NCI-H2081 (cell line): ENCODE measurements at places on chromosomes 6 and 20.

DNA sequence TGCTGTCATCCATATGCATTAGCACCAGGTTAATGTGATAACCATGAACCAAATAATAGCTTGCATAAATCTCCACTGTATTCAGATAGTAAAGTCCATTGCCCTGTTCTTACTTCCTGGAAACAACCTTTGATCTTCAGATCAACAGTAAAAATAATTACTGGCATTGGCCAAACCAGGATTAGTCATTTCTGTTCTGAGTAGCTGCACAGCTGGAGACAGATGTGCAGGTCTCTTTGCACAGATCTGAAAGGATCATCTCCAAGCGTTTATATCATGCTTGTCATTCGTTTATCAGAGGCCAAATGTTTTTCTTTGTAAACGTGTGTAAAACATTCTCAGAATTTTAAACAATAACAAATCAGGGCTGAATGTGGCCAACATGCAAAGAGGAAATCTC, 134.4 kb upstream of the HMGCLL1 start:
- DNase-seq, result peak; percentile 11

- DNase-seq, result no peak
Observed at GRCh38 chr6:2956930-2957685, 14.3 kb downstream of the SERPINB6 start.

DNA sequence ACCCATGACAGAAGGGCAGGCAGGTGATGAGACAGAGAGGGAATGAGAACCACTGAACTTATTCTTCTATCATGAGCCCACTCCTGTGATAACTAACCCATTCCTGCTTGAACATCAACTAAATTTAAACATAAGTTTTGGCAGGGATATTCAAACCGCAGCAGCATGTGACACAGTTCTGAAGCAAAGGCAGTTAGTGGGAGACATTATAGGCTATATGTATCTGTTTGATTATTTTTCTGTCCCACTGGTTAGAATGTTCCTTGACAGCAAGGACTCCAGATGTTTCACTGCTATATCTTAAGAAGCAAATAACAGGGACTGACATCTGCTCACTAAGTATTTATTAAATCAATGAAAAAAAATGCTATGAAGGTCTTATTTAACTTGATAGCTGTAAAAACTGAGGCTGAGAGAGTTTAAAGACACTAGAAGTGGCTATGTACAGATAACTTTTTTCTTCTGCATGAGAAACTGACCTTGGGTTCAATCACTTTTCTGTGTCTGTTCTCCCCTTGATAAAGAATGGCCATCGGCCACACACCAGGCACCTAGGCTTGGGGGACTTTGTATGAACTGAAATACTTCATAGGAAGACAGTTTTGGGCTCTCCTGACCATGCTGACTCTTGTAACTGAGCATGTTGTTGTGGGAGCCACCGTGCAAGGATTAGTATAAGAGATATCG, 90.9 kb downstream of the CEP162 start:
- no peak for DNase-seq

DNA sequence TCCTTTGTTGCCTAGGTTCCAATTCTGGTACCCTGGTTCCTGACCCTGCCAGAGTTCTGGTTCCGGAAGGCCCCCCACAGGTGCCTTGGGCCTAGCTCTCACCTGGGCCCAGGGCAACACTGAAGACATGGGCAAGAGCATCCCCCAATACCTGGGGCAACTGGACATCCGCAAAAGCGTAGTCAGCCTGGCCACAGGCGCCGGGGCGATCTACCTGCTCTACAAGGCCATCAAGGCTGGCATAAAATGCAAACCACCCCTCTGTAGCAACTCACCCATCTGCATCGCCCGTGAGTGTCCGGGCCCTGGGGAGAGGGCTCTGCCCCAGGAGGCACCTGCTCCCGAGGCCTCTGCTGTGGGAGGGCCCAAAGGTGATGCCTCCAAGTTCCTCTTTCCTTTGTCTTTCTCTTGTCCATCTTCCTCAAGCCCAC, at the start of gene ARMC12:
Gene ARMC12, plus strand, starts transcription at position 51 of the 431 bp plus-strand sequence. Its CDS starts 77 bp downstream, at position 128.
- no peak for DNase-seq

DNA sequence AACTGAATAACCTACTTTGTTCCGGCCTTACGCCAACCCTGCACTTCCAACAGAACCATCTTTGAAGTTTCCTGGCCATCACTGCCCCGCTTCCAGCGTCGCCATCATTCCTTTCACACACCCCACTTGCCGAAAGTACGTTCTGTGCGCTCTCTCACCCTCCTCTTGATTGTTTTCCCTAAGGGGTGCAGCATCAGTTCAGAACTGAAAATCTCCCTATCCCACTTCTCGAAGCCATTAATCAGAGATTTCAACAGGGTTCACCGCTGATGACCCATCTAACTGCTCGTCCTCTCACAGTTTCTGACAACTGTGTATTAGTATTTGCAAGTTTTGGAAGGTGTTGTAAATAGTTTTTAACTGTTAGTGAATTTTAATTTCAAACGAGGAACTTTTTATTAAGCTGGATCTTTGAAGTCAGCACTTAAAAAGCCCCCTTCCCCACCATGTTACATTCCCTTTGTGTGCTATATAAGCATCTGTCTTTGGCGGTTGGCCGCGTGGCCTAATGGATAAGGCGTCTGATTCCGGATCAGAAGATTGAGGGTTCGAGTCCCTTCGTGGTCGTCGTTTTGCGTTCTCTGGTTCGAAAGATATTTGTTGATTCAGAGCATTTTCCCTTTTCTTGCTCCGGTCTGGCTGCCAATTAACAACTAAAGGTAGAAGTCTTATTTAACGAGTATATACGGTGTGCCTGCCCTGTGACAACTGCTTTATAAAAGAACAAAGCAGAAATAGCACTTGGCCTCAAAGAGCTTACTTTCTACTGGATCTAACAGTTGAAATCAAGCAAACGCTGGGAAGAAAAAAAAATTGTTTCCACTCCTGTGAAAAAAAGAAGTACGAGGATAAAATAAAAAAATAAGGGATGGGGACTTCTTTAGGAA, 42.6 kb downstream of the TRIM27 start:
- peak; percentile 76 for DNase-seq

DNA sequence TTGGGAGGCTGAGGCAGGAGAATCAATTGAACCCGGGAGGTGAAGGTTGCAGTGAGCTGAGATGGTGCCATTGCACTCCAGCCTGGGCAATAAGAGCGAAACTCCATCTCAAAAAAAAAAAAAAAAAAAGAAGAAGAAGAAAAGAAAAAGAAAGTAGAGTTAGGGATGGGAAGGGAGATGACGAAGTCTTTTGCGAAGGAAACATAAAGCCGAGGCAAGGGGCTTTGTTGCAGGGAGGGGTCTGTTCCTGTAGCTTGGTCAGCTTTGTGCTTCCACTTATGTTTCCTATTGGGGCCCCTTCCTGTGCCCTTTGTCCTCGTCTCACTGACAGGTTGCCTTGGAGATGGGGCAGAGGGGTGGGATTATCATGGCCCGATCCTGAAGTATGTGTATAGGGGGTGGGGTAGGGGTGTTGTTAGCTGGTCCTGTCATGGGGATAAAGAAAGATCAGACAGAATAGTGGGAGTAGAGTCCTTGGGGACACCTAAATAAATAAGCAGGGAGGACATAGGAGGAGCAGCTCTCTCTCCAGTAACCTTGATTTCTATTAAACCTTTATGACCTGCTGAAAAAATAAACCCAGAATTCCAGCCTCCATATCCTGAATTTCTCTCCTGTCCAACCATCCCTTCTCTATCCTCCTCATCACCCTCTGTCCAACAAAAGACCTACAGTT, 1.1 kb upstream of the CLIC1 start:
- peak; percentile 42 for DNase-seq

GRCh38 chr6:379410-380181, 12.0 kb upstream of the IRF4 start:
- DNase-seq, result no peak

DNA sequence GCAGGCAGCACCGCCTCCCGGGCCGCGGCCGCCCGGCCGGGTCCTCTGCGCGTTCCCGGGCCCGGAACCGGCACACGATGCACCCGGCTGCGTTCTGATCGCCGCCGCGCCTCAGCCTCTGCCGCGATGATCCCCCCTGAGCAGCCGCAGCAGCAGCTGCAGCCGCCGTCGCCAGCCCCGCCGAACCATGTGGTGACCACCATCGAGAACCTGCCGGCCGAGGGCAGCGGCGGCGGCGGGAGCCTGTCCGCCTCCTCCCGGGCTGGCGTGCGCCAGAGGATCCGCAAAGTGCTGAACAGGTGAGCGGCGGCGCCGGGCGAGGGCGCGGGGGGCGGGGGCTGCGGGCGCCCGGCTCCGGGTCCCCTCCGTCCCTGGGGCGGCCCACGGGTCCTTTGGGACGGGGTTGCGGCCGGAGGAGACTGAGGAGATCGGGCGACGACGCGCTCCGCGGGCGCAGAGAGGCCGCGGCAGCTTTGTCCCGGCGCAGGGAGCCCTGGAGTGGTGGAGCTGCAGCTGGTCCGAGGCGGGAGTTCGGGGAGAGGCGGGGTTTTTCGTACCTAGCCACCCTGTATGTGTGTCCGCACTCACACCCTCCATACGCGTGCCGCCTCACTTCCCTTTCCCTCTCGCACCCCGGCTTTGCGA, 659 bp downstream of the SLC35F1 start:
- DNase-seq, result peak; percentile 27

DNA sequence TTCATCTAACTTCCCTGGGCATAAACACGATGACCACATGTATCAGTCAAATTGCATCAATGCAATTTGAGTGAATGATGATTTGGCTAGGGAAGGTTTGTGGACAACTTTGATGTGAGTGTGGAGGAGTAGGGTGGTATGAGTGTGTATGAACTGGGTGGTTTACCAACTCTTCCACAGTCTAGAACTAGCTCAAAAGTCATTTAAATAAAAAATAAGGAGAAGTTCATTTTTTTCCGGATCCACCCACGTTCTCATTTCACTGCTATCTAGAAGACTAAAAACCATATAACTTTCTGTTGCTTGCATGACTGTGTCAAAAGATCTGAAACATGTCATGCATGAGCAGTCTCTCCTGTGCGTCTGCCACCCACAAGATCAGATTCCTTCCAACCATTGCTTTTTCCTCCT, 23.6 kb downstream of the SLC35D3 start:
- no peak for DNase-seq

- DNase-seq, result no peak
Observed at GRCh38 chr20:37892001-37892400, 10.9 kb upstream of the VSTM2L start.

GRCh38 chr20:36173451-36173933, 19.0 kb downstream of the EPB41L1 start:
- DNase-seq, result no peak
